ENCODE measurements at places on chromosomes 7 and 10.

GRCh38 chr7:129252128-129252527 lies 27.3 kb downstream of the AHCYL2 start:
- DNase-seq, result no peak

GRCh38 chr7:78542541-78542940 lies 744.0 kb downstream of the PHTF2 start:
- no peak for DNase-seq

GRCh38 chr7:13933091-13933490 lies 56.4 kb downstream of the ETV1 start:
- no peak for DNase-seq

GRCh38 chr7:99996755-99997544 lies 18.4 kb upstream of the ZKSCAN1 start:
- no peak for DNase-seq

DNA sequence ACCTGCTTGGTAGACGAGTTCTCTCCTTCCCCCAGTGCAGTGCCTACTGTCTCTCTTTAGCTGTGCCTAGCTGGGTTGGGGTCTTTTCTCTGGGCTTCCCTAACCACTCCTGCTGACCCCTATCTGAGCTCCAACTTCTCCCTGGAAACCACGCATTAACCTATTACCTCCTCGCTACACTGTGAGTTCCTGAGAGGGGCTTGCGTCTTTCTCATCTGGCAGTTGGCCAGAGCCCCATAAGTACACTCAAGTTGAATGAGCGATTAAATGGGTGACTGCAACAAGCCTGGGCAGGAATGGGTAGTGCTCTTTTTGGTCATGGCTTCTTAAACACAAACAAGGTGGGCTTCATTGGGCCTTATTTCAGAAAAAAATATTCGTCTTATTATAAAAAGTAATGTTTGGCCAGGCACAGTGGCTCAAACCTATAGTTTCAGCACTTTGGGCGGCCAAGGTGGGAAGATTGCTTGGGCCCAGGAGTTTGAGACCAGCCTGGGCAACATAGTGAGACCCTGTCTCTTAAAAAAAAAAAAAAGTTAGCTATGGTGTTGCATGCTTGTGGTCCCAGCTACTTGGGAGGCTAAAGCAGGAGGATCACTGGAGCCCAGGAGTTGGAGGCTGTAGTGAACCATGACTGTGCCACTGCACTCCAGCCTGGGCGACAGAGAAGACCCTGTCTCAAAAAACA lies 41.4 kb downstream of the SYPL1 start:
- no peak for DNase-seq

DNA sequence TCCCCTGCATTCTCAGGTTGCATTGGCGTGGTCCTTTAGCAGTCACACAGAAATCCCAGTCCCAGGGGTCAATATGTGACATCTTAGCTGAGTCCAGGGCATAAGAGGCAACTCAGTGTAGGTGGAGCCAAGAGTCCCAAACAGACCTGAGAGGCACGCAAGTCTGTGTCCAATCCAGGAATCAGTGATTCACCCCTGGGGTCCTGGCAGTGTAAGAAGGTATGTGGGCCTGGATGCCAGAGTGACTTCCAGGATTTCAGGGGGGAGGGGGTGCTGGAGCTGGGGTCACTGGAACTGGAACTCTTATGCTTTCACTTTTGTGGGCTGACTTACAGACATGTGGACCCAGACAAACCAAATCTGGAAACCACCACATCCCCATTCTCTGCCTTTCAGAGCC lies 26.8 kb downstream of the FRMPD2 start:
- DNase-seq, result no peak

Measured in activated CD4-positive, alpha-beta T cell treated with anti-CD3 and anti-CD28 coated beads, Interleukin-2, amount 50 U/mL, for 1 hour (primary cell).